ENCODE measurements at places on chromosomes 3 and 15.

DNA sequence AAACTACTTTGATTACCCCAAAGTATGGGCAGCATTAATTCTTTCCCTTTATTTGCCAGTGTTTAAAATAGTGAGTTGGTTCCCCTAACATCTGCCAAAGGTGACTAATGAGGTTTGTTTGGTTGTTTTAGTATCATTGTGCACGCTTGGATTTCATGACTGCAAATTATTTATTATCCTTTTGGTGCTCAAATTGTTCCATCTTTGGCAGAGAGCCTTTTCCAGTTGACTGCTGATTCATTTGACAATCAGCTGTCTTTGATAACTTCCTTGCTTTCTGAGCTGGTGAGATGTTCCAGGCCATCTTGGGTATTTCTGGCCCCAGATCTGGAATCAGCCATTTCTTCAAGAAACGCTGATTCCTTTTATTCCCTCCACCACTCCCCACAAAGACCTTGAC is 8.9 kb downstream of the DLEC1 start:
- DNase-seq: no peak

DNA sequence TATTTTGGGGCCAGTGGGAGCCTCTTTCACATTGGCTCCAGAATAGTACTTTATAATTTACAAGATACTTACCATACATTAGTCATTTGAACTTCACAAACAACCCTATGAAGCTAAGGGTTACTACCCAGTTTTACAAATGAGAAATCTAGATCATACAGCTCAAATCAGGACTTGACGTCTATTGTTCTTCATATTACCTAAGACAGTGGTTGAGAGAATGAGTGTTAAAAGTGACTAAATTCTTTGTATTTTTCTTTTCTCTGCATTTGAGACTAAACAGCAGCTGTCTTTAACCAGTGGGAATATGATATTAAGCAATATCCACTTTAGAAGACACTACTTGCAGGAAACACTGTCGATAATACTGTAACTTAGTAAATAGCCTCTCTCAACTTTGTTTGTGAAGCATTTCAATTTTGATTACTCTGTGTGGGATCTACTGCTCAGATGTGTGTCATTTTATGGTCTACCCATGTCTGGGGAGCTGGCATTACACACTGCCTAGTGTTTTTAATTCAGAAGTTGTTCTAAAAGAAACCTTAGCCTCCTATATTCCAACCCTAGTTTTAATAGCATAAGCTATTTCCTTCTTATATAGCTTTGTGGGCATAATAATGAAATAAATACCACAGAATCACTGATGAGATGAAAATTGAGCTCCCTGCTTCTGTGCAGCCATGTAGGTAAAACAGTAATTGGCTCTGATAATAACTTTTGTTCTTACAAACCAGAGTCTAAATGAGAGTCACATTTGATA is 45.9 kb downstream of the IQCH start:
- DNase-seq: no peak

DNA sequence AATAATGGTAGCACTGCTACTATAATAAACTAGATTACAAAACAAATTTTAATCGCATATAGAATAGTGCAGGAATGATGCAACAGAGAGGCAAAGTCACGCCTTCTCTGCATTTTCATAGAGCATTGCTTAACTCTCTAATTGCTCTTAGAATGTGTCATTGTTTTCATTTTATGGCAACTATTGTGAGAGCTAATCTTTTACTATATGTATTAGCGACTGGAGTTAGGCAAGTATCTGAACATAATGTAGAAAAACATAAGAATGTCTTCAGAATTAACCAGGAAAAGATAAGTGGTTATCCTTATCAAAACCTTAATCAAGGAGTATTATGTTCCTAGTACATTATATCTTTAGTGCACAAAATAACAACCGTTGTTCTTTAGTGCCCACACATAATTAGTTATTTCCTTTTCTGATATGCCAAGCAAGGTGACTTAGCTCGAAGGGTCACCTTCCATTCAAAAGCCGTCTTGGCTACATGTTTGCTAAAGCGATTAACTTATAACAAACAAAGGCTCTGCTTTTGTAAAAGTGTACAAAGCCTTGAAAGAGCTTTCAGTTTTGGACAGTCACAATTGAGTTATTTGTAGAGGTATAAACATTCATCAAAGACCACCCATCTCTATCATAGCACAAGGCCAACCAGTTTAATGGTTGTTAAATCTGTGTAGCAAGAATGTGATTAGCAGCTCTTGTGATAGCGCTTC is 1328.9 kb downstream of the ROBO2 start:
- DNase-seq: no peak

DNA sequence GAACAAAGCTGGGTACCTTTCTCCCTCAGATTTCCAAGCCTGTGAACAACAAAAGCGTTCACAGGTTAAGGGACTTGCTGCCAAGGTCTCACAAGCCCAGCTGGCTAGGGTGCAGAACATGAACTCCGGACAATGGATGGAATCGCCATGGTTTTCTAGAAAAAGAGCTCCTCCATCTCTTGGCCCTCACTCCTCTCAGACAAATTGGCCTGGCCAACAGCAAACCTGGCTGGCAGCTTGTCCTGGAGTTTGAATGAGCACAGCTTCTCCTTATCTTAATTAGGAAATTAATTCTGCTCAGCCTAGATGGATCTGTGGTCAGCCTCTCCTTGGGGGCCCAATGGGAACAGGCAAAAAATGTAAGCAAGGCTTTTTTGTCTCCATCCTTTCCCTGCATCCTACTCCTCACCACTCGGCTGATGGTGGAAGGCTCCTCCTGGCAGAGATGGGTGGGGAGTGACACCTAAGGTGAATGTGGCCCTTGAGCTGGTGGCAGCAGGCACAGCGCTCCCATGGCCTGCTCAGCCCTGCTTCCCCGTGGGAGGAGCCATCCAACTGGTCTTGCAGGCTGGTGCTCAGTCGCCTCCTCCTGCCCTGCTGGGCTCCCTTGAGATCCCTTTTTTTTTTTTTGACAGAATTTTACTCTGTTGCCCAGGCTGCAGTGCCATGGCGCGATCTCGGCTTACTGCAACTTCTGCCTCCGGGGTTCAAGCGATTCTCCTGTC is 5.8 kb downstream of the KLHL25 start:
- DNase-seq: no peak

DNA sequence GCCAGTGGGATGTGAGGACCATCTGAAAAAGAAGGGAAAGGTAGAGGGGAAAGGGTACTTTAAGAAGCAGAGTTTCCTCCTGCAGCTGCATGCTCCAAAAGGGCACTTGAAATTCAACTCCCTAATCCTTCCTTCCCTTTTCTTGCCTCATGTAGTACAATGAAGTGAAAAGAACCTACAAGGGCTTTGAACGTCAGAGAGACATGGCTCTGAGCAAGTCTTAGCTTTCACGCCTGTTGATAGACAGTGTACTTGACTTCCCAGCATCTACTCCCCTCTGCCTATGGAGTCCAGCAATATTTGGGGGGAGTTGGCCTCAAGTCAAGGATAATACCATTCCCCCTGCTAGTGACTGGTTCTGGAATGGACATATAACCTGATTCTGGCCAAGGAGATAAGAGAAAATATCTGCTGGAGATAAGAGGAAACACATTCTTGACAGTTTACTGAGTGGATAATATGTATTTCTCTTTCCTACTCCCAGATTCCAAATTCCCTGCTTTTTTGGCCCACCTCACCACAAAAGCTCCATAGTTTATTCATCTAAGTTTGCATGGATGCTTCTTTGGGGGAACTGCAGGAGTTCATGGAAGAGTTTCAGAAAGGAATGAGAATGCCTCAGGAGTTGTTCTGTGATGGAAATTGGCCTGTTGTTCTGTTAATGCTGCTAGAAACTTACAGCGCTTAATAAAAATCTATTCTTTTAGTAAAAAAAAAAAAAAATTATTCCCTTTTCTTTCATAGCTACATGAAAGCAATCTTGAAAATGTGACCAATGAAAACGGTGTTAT is 193.0 kb upstream of the TPM1 start:
- DNase-seq: no peak

- no peak for DNase-seq
Observed at GRCh38 chr3:154795582-154795981, 284.5 kb upstream of the MME start.

- no peak for DNase-seq
Observed at GRCh38 chr3:105647047-105647446, 221.8 kb downstream of the CBLB start.
